ENCODE measurements at places on chromosomes 6 and 20.

DNA sequence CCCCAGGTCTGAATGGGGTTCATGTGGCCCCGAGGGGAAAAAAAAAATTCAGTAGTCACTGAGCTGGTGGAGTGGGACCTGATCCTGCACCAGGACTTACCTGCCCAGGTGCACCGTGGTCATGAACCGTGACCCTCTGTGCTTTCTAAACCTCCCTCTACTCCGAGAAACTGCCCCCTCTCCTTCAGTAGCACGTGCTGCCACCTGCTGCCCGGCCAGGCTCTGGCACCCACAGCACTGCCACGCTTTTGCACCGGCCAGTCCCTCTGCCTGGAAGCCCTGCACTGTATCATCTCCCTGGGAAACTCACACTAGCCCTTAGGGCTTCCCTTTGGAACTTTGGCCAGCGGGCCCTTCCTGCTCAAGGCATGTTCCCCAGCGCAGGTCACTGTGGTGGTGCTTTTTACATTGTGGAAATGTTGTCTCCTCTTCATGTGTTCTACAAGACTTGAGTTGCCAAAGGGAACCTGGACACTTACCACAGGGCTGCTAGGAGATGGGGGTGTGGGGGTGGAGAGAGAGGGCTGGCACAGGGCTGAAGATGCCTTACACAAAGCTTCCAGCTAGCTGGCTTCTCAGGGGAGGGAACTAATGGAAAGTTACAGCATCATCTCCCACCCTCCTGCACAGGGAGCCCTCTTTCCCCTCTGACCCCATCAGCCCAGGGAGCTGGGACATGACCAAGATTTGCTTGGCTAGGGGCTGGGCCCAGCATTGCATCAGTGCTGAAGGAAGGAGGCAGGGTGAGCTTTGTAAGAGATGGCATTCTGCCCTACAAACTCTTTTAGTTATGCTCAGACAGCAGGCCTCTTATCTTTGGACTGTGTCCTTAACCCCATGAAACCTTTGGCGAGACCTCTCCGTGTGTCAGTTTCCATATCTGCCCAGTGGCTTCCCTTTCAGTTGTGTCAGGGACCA, 2.5 kb upstream of the PTPRT start:
- no peak for DNase-seq

DNA sequence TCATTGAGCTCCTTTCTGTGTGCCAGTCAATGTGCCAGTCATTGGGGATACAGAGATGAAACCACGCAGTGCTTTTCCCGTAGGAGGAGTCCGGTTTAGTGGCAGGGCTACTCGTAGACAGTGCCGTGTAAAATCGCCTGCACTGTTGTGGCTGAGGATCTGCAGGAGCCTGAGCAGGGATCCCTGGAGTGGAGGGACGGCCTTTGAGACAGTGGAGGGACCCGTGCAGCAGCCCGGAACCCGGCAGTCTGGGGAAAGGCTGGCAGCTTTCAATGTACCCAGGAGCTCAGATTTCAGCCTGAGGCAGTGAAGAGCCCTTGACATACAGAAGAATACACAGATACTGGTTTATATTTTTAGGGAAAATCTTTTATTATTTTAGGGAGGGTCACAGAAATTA, 203.3 kb downstream of the ARID1B start:
- no peak for DNase-seq

DNA sequence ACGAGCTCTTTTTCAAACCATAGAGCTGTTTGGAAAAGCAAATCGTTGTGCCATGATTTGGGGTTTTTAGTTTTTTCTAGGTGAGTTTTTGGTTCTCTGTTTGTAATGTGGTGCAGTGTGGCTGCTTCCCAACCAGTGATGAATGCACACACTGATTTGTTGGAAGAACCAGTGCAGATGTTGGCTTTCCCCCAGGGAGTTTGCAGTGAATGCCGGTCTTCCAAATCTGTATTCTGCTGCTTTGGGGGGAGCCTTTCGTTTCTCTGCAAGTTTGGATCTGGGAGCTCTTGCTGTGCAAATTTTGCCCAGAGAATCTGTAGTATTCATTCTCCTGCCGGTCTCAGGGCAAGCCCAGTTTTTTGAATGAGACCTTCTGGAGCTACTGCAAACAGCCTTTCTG, 14.5 kb downstream of the HECA start:
- DNase-seq: no peak

GRCh38 chr6:117624869-117625481, 22.7 kb upstream of the GOPC start:
- no peak for DNase-seq

DNA sequence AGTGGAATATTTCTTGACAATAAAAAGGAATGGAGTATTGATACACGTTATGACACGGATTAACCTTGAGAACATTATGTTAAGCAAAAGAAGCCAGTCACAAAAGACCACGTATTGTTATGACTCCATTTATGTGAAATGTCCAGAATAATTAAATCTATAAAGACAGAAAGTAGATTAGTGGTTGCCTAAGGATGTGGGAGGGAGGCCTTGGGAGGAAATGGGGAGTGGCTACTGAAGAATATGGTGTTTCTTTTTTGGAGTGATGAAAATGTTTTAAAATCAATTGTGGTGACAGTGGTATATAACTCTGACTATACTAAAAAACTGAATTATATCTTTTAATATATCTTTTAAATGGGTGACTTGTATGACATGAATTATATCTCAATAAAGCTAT, 30.1 kb downstream of the TRPC4AP start:
- DNase-seq: no peak

GRCh38 chr6:53845280-53846195, 50.7 kb downstream of the LRRC1 start:
- DNase-seq: no peak

GRCh38 chr6:75283907-75284631, 523 bp downstream of the TMEM30A start:
- no peak for DNase-seq

DNA sequence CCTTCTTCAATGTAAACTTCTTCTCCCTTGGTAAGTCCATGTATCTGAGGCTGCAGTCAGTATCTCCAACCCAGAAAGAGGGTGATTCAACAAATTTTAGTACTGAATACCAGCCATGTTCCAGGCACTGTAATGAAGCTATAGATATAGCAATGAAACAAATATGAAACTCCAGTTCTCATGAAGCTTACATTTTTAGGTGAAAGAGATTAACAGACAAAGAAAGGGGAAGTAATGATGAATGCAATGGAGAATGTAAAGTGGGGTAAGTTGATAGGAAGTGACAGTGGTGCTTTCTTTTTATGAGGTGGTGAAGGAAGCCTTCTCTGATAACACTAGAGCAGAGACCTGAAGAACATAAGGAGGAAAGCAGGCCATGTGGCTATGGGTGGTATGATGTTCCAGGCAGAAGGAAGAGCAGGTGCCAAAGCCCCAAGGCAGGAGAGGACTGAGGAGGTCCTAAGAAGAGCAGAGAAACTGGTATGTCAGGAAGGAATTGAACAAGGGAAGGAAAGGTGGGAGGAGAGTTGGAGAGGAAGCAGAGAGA, 143.6 kb downstream of the TFAP2B start:
- no peak for DNase-seq

DNA sequence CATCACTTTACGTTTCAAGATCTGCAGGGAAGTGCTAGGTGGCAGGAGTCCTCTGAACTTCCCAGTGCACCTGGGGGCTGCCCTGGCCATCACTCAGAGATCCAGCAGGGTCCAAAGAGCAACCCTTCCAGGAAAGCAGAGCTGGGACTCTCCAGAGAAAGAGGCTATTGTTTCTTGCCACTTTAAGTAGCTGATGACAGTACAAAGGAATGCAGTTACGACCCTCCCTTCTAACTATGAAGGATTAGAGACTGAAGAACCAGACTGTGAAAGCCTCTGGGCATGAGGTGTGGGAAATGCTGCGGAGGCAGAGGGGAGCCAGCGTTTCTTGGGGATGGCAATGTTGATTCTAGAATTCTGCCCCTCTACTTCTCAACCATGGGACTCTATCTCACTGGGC, 189.1 kb upstream of the SUPT3H start:
- no peak for DNase-seq

GRCh38 chr6:79574174-79574573, 36.9 kb upstream of the LCA5 start:
- DNase-seq: no peak

- DNase-seq: no peak
These were observed 387.7 kb downstream of the PAX1 start for GRCh38 chr20:22093122-22093521.

DNA sequence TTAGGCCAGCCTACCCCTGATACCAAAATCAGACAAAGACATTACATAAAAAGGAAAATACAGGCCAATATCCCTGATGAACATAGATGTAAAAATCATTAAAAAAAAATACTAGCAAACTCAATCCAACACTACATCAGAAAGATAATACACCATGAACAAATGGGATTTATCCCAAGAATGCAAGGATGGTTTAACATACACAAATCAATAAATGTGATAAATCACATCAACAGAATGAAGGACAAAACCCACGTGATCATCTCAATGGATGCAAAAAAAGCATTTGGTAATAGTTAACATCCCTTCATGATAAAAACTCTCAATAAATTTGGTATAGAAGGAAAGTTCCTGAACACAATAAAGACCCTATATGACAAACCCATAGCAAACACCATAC, 63.8 kb downstream of the SLC22A2 start:
- DNase-seq: no peak

- no peak for DNase-seq
These were observed 3.7 kb downstream of the JPH2 start for GRCh38 chr20:44183282-44183681.

- no peak for DNase-seq
These were observed 16.7 kb downstream of the EDN3 start for GRCh38 chr20:59316911-59317731.

DNA sequence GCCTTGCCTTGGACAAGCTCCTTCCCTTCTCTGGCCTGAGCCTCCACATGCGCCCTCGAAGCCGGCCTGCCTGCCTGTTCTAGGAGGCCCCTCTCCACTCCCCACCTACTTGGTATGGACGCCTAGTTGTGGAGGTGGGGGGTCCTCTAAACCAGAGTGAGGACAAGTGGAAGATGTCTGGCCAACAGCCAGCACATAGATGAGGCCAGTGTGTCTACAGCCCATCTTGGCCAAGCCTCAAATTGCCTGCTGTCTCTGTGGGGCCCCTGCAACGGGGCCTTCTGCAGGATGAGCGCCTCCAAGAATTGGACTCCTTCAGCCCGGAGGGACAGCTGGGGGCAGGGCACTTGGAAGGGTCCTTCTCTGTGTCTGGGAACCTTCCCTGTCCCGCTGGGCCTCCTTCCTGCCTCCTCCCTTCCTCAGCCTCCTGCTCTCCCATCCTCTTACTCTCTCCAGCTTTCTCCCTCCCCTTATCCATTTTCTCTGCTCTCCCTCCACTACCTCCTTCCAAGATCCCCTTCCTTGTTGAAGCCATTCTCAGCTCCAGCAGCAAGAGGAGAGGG, 1.6 kb downstream of the MDFI start:
- no peak for DNase-seq

- DNase-seq: no peak
These were observed 69.5 kb downstream of the CSE1L start for GRCh38 chr20:49115564-49115963.
